ENCODE measurements at places on chromosomes 12 and 14.

DNA sequence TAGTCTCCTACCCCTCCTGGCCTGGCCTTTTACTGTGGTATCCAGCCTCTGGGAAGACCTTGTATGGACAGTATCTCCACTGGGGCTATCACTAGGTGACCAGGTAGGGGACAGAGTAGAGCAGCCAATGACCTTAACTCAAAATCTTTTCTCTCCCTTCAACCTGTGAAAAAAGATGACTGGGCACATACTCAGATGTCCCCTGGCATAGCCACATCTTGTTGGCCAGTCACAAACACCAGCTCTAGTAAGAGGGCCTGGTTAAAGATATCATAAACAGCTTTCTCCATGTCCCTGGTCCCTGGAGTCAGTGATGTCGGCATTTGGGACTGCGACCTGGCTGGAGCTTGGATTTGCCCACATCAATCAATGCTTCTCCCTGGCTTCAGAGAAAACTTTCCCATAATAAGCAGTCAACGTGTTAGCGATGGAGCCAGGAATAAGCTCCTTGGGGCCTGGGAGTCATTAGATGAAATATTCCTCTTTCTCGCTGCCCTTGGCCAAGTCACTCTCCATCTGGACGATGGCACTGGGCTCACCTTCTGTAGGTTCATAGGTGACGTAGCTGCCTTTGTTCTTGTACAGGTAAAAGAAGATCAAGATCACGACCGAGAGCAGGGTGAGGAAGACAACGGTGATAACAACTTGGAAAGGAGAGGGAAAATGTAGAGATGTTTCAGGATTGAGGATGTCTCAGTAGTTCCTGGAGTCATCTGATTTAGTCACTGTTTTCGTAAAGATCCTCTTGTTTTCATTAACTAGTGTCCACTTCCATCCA is 7.0 kb downstream of the DAZAP2 start:
- DNase-seq = no peak

- peak; percentile 79 for DNase-seq
Measured at GRCh38 chr12:13534645-13535398, 338.3 kb downstream of the EMP1 start.

DNA sequence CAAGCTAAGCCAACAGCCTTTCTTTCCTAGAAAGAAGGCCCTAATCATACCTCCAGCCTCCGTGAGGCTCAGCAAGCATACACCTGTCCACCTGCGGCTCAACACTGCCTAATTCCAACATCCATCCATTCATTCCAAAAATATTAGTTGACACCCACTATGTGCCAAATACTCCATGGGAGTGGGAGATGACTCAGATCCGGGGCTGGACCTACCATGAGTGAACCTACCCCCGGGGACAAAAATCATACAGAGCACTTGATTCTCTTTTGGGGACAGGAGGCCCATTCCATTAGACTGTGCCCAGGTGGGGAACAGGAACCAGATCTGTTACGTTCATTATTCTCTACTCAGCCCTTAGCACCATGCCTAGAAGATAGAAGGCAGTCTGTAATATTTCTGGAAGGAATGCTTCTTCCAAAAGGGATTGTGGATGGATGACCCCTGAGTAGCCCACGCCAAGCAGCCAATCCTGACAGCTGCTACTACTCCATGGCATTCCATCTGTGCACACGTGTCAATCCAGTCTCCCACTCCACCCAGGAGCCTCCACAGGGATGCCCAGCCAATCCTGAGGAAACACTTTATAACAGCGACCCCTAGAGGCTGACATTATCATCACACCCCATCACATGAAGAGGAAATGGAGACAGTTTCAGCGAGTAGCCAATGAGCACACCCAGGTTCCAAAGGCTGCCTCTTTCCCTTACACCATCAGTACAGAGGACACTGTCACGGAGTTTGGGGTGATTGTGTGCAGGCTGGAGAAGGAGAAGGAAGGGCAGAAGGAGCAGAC is 170.7 kb downstream of the ESRRB start:
- DNase-seq = peak; percentile 68

DNA sequence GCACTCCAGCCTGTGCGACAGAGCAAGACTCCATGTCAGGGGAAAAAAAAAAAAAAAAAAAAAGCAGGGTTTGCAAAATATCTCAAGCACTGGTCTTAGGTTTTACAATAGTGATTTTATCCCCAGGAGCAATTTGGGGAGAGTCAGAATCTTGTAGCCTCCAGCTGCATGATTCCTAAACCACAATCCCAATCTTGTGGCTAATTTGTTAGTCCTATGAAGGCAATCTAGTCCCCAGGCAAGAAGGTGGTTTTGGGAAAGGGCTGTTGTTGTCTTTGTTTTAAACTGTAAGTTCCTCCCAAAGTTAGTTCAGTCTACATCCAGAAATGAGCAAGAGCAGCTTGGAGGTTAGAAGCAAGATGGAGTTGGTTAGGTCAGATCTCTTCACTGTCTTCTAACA is 135.7 kb downstream of the PLXNC1 start:
- DNase-seq = no peak

GRCh38 chr14:90759370-90760077 is 56.7 kb downstream of the TTC7B start:
- no peak for DNase-seq

GRCh38 chr12:5614256-5614655 is 182.3 kb downstream of the NTF3 start:
- DNase-seq = no peak

GRCh38 chr12:82034769-82035168 is 275.6 kb upstream of the PPFIA2 start:
- no peak for DNase-seq

GRCh38 chr12:128942960-128943477 is 89.7 kb downstream of the GLT1D1 start:
- no peak for DNase-seq

DNA sequence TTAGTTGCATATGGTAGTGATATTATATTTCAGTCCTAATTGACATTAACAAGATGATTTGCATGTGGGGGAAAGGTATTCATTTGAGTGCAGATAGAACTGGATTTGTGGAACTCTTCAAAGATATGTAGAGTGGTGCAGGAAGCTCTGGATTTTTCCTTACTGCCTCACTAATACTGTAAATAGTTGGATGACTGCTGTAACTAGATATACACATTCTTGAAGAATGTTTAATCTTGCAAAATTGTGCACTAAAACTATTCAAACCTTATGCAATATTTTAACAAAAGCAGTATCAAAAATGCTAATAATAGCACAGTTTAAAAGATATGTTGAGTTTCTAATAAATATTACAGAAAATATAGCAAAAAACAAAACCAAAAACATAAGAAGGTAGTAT is 43.1 kb upstream of the ATF7IP start:
- DNase-seq = no peak

DNA sequence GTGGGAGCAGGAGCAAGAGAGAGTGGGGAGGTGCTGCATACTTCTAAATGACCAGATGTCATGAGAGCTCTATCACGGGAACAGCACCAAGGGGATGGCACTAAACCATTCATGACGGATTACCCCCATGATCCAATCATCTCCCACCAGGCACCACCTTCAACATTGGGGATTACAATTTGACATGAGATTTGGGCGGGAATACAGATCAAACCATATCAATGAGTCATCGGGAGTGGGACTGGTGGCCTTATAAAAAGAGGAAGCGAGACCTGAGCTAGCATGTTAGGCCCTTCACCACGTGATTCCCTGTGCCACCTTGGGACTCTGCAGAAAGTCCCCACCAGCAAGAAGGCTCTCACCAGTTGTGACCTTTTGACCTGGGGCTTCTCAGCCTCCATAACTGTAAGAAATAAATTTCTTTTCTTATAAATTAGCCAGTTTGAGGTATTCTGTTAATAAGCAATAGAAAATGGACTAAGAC is 28.7 kb downstream of the COX8C start:
- DNase-seq = no peak

- DNase-seq = no peak
Measured at GRCh38 chr12:67921286-67921685, 68.0 kb upstream of the IFNG-AS1 start.

DNA sequence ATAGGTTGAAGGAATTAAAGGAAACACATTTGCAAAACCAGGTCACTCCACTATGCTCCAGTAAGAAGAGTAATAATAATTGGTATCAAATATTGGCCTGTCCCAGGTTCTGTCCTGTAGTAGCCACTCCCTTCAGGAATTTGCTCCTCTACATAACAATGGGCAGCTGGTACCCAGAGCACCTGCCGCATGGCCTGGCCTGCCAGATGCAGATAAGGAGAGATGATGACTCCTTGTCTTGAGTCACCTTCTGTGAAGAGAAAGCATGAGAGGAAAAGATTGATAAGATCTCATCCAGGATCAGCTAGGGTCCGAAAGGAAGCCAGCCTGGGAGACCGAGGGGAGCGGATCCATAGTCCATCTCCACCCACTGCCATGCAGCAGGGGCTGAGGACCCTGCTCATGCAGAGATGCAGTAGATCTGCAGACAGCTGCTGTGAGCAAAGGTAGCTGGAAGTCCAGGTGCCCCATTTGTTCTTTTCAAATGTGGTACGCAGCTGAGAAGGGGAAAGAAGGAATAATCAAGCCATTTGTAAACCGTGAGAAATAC is 24.3 kb downstream of the VCPKMT start:
- no peak for DNase-seq
